ENCODE measurements at places on chromosomes 16 and 17. TPM values are rescaled to one million over a fixed set of nuclear protein-coding genes. Genes with fewer than 3 reads are reported as not detected.

GRCh38 chr17:83104577-83105505 is 25.4 kb downstream of the METRNL start:
- no peak for DNase-seq

- DNase-seq, result no peak
Observed at GRCh38 chr17:82799591-82799990, 40.2 kb downstream of the ZNF750 start.

- peak; percentile 84 for DNase-seq
Observed at GRCh38 chr17:62819511-62820221, 11.6 kb upstream of the MARCHF10 start.

- DNase-seq, result no peak
Observed at GRCh38 chr16:69503244-69503643, 62.5 kb upstream of the NFAT5 start.

DNA sequence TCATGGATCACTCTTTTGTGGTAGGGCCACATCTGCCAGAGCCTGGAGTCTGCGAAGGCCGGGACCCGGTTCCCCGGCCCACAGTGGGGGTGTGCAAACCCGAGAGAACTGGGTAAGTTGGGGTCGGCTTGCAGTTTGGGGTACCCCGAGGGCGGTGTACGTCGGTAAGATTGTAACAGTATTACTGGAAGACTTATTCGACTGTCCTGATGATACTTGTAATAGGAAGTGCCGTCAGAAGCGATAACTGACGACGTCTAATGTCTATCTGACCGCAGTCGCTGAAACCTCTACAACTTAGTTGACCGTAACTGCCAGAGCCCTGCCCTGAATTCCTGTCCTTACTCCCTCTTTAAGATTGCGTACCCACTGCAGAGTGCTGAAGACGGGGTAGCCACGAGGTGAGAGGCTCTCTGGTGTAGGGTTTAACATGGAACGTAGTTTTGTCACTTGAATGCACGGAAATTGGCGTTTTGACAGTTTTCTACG is 24.0 kb downstream of the TRPV2 start:
- DNase-seq, result no peak

DNA sequence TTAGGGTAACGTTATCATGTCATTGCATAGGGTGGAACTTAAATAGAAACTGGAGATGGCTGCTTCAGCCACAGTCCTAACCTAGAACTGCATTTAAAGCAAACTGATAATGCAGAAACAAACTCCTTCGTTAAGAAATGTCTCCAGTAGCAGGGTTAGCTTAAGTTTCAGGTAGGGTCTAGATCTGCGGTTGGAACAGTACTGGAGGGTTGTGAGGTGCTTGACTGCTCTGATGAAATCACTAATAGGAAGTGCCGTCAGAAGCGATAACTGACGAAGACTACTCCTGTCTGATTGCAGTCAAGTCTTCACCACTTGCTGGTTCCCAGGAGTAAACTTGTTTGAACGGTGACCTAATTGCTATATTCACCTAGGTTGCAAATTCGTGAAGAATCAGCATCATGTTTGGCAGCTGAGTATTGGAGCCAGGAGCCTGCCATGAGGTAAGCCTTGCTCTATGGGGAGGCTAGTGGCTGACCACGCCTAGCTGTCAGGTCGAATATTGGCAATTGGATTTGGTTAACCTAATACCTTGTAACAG is 24.5 kb downstream of the TRPV2 start:
- no peak for DNase-seq

GRCh38 chr16:49463529-49463928 is 89.9 kb downstream of the C16orf78 start:
- DNase-seq, result no peak

DNA sequence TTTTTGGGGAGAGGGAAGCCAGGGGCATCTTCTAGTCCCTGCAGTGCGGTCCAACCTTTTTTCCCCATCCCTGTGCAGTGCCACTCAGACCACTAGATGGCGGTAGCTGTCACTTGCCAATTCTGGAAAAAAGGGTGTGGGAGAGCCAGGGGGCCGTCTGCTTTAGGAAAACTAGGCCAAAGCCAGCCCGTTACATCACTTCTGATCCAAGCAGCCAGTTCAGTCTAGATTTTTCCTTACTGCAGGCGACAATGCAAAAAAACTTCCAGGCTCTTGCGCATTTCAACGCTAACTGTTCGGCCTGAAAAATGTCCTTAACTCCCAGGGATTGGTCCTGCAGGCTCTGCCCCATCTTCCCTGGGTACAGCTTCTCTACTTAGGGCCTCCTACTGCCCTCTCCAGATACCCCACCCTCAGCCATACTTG is 69.2 kb upstream of the CES5A start:
- DNase-seq, result peak; percentile 64

DNA sequence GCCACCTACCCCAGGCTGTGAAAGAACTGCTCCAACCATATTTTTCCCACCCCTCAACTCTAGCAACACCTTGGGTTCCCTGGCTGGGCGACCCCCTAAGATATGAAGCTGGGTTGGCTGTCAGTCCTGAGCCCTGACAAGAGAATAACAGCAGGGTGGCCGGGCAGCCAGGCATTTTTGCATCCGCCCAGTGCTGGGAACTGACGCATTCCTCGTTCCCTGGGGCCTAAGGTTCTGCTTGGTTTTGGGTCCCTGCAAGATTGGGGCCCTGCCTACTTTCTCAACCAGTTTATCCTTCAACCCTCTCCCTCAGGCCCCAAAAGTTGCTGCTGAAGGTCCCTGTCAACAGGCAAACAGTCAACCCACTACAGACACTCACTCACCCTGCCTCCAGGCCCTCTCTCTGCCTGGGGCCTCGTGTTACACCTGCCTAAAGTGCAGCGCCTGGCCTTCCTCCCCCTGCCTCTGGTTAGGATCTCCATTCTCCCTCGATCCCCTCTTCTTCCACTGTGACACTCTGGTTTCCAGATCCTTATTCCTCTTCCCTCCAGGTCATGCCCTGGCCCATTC is 151.5 kb downstream of the STX8 start:
- no peak for DNase-seq

GRCh38 chr17:17661134-17661533 is 20.1 kb upstream of the RAI1 start:
- no peak for DNase-seq

DNA sequence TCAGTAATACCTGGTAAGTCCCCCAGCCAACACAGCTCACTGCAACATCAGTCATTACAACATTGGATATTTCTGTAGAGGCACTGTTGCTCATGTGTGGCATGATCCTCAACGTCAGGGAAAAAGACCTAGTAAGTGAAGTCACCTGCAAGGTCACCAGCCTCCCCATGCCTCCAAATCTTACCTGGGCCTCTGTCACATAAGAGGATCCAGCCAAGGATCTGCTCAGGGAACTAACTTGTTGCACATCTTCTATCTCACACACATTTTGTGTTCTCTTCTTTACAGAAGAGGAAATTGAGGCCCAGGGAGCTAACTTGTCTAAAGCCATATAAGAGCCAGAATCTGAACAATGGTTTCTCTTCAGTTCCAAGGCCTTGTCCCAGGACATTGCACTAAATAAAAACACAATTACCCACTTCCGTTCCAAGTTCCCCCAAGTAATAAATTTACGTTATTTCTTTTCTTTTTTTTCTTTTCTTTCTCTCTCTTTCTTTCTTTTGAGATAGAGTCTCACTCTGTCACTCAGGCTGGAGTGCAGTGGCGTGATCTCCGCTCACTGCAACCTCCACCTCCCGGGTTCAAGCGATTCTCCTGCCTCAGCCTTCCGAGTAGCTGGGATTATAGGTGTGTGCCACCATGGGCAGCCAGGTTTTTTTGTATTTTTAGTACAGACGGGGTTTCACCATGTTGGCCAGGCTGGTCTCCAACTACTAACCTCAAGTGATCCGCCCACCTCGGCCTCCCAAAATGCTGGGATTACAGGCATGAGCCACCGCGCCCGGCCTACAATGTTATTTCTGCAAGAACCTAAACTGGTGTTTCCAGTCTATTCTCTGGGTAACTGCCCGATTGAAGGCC is 1.3 kb downstream of the SHMT1 start:
- DNase-seq, result no peak

- DNase-seq, result no peak
Observed at GRCh38 chr16:6828690-6829089, 504.0 kb upstream of the RBFOX1 start.

- DNase-seq, result no peak
Observed at GRCh38 chr17:79549141-79549915, 61.5 kb downstream of the RBFOX3 start.

DNA sequence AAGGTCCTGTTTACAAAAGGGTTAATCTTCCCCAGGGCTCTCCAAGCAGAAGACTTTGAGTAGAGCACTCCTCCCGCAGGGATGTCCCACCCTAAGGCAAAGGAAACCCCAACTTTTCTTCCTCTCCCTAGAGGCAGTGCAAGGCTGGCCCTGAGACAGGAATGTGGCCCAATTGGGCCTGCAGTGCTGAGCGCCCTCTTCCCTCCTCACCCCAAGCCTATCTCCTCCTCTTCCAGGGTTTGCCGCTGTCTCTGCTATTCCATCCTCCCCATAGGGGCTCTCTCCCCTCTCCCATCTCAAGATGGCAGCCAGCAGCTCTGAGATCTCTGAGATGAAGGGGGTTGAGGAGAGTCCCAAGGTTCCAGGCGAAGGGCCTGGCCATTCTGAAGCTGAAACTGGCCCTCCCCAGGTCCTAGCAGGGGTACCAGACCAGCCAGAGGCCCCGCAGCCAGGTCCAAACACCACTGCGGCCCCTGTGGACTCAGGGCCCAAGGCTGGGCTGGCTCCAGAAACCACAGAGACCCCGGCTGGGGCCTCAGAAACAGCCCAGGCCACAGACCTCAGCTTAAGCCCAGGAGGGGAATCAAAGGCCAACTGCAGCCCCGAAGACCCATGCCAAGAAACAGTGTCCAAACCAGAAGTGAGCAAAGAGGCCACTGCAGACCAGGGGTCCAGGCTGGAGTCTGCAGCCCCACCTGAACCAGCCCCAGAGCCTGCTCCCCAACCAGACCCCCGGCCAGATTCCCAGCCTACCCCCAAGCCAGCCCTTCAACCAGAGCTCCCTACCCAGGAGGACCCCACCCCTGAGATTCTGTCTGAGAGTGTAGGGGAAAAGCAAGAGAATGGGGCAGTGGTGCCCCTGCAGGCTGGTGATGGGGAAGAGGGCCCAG is 1.0 kb downstream of the PRRT2 start:
- DNase-seq, result no peak

- DNase-seq, result no peak
Observed at GRCh38 chr16:8989099-8989878, 25.6 kb upstream of the USP7 start.

DNA sequence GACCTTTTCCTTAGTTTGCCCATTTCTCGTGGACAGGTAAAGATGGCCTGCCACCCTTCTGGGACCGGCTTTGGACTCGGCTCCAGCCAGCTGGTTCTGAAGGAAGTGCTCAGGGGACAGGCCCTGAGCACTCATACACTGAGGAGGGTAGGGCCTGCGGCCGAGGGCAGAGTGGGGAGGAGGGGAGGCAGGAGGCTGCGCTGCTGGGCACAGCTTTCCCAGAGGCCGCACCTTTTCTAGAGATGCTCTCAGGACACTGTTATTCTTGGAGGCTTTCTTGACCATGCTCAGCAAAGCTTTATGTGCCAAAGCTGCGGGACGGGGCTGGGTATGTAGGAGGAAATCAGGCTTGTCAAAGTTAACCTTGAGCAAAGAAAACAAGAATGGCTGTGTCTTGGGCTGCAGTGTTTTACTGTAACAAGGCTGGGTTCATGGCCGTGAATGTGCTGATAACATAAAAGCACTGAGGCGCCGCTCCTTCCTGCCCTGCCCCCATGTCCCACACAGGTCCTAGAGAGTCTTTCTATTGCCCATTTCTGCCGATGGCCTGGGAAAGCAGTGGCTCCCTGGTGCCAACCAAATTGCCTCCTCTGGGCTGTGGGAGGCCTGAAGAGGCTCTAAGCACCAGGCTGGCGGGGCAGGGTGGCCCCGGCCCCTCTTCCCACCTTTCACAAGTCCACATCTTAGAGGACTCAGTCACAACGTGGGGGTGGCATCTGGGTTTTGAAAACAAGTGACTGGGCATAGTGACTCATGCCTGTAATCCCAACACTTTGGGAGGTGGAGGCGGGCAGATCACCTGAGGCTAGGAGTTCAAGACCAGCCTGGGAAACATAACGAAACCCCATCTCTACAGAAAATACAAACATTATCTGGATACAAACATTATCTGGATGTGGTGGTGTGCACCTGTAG is 22.3 kb upstream of the TIMP2 start:
- no peak for DNase-seq

GRCh38 chr17:7058831-7059447 is 15.0 kb upstream of the SLC16A11 start:
- no peak for DNase-seq

DNA sequence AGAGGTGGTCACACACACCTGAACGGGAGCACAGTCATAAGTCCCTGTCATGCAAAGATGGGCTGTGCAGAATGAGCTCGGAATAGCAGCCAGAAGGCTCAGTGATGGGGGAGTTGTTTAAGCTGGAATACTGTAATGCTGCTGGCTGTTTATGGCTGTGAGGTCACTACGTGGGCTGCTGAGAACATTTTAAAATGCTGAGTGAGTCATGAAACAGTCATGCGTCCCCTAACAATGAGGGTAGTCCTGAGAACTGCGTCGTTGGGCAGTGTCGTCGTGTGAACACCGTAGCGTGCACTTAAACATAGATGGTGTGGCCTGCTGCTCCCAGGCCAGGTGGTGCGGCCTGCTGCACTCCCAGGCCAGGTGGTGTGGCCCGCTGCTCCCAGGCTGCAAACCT is 39.7 kb downstream of the TBCD start:
- DNase-seq, result no peak

DNA sequence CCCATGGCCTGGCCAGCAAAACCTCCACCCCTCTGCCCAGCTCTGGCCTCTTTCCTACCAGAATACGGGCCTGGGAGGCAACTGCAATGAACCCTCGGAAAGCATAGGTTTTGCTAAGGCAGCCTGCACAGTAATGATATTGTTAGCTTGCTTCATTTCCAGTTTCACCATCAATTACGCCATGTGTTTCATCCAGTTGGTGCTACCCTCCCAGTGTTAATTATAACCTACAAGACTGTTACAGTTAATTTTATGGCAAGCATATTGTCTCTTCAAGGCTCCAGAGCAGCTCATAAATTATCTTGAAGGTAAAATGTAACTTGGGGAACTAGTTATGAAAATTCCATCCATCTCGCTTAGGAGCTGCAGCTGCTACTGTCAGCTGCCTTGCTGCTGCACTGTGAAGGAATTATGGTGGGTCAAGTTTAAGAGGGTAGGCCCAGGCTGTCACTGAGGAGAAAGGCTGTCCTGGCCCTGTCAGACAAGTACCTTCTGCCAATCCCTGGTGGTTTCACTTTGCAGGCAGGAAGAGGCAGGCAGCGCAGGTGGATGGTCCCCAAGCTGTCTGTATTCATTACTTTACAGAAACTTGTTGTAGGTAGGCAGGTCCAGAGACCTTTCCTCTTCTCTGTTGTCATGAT is 242.9 kb downstream of the FTO start:
- no peak for DNase-seq

Gene WSCD1
- total RNA-seq, result 6.8 TPM

Gene NPIPB2
- total RNA-seq, result 7.1 TPM

Gene PYY
- total RNA-seq, result not detected

Gene KRT12
- not detected for total RNA-seq

Gene APOBR
- total RNA-seq, result 0.69 TPM

Gene HLF
- total RNA-seq, result 7.7 TPM

Gene KRTAP2-2
- not detected for total RNA-seq

Gene SPATA32
- not detected for total RNA-seq

Gene TAT
- total RNA-seq, result not detected

Gene OR1A1
- not detected for total RNA-seq

Gene FOXN1
- total RNA-seq, result 0.11 TPM

Gene SALL1
- 1.0 TPM for total RNA-seq

Gene TMC5
- 0.32 TPM for total RNA-seq

Gene PIGS
- 21.1 TPM for total RNA-seq
